ENCODE measurements at places on chromosomes 1 and 21.

- DNase-seq, result no peak
Observed at GRCh38 chr1:119713749-119714456, 2.2 kb downstream of the PHGDH start.

- DNase-seq, result no peak
Observed at GRCh38 chr1:98707556-98707955, 46.0 kb downstream of the SNX7 start.

DNA sequence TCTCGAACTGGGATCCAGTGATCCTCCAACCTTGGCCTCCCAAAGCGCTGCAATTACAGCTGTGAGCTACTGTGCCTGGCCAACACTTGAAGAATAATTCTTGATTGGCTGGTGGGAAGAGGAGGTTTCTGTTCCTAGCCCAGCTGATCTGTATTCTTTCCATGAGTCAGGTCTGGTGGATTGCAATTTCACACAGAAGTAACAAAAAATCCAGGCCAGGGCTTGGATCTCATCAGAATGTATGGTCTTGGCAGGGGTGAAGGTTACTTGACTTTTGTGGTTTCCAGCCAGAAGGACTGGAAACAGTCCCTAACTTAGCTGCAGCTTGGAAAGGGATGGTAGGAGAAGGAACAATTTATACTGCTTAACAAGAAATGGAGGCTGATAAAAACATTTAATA is 5.1 kb upstream of the HP1BP3 start:
- peak; percentile 87 for DNase-seq

- peak; percentile 49 for DNase-seq
Observed at GRCh38 chr1:67831850-67832513, 1.3 kb downstream of the GNG12 start.

DNA sequence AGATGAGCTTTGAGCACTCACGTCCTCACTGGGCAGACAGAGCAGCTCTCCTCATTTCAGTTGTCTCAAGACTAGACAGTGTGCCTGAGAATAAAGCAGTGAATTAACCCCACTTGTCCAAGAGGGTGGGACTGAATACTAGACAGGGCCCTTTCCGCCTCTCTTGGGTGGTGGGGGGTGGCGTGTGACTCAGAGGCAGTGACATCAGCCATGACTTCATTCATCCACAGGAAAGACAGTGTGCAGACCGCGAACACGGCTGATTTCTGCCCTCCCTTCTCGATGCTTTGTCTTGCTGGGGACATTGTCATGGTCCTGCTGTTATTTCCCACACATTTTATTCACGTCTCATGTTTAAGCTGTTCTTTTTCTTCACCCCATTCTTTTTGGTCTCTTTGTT is 64.9 kb downstream of the FGGY start:
- peak; percentile 11 for DNase-seq
